ENCODE measurements at places on chromosomes 6 and 20.

GRCh38 chr6:66429210-66429609 lies 722.2 kb upstream of the EYS start:
- no peak for DNase-seq

GRCh38 chr6:165183496-165184140 lies 125.8 kb downstream of the C6orf118 start:
- DNase-seq = no peak

DNA sequence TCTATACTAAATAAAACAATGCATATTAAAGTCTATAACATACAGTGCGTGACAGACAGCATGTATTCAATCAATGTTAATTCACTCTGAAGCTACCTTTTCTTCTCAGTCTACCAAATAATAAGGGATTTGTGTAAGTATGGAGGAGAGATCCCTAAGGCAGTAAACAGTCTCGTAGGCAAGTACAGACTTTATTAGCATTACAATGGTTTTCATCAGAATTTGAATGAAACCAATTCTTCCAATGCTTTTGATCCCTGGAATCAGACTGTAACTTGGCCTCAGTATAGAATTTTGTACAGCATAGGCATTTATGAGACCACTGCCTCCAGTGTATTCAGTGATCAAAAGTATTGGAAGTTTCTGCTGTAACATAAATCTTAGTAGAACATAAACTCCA lies 19.5 kb downstream of the LYRM4 start:
- no peak for DNase-seq

DNA sequence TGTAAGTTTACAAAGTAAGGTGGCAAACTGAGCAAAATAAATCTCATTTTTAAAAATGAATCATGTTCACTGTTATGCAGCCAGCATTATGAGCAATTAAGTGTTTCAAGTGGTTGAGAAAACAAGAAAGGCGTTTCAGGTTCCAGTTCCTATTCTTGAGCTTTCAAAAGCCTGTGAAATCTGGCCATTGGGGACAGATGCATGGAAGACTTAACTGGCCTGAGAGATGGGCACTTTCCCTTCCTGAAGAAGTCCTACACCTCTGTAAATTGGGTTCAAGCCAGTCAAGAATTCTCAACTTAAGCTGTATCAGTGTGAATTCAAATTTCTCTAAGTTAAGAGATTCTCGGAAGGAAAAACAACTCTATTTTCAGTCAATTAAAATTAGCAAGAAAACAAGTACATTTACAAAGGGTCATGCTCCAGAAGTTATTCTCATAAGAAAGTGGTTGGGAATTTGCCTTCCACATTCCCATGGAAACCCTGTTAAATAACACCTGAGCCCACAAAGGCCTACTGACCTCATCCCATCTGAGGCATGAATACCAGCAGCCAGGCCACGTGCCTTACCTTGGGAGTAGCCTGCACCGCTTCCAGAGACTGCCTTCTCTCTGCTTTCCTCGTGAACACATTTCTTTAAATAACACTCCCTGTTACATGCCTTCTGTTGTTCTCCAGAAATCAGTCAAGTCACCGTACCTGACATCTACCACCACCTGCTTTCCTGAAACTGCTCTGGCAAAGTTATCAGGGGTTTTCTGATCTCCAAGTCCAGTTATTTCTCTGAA lies 19.4 kb downstream of the MAP3K5 start:
- no peak for DNase-seq

DNA sequence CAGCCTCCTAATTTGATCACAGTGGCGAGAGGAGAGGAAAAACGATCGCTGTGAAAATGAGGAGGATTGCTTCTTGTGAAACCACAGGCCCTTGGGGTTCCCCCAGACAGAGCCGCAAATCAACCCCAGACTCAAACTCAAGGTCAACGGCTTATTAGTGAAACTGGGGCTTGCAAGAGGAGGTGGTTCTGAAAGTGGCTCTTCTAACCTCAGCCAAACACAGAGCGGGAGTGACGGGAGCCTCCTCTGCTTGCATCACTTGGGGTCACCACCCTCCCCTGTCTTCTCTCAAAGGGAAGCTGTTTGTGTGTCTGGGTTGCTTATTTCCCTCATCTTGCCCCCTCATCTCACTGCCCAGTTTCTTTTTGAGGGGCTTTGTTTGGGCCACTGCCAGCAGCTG lies 28.7 kb downstream of the SAYSD1 start:
- DNase-seq = no peak

- no peak for DNase-seq
Observed at GRCh38 chr20:59779656-59780380, 153.6 kb downstream of the SYCP2 start.

DNA sequence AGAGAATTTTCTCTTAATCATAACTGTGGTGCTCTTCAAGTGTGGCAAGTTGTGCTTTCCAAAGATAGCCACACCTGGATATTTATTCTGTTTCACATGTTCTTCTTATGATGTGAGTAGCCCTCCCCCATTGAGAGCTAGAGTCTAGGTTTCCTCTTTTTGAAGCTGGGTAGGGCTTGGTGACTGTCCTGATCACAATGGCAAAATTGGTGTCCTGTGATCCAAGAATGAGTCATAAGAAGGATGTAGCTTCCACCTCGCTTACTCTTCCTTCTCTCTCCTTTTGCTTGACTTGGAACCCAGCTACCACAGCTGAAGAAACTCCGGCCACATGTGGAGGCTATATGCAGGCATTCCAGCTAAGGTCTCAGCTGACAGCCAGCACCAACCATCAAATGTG lies 7.4 kb upstream of the IGF2R start:
- DNase-seq = no peak

DNA sequence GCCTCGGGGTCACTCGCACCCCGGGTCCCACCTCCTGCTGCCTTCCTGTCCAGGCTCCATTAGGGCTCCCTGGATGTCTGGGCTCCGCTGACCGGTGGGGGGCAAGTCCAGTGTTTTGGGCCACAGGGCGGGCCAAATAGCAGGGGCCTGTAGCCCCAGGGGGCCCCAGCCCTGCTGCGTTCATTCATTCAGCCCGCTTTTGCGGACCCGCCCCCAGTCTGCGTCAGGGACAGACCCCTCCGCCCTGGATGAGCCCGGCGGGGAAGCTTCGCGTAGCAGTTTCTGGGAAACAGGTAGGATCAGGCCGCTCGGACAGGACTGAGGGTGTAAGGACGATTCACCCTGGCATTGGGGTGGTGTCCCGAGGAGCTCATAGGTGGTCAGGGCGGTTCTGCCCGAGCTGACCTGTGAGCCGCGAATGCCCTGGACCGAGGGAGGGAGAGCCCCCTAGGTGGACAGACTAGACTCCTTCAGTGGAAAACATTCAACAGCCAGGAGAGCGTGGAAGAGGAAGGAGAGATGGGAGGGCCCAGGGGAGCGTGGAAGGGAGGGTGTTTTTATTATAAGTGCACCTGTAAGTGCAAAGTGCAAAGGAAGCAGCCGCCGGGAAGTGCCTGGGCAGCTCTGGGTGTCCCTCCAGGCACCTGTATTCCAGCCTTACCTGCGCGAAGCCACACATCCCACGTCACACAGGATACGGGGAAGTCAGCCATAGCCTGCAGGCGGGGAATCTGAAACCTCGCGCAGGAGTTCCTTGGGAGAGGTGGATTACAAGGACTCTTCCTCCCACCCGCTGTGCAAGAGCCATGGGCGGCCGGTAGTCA lies 662 bp downstream of the ENTPD6 start:
- no peak for DNase-seq

DNA sequence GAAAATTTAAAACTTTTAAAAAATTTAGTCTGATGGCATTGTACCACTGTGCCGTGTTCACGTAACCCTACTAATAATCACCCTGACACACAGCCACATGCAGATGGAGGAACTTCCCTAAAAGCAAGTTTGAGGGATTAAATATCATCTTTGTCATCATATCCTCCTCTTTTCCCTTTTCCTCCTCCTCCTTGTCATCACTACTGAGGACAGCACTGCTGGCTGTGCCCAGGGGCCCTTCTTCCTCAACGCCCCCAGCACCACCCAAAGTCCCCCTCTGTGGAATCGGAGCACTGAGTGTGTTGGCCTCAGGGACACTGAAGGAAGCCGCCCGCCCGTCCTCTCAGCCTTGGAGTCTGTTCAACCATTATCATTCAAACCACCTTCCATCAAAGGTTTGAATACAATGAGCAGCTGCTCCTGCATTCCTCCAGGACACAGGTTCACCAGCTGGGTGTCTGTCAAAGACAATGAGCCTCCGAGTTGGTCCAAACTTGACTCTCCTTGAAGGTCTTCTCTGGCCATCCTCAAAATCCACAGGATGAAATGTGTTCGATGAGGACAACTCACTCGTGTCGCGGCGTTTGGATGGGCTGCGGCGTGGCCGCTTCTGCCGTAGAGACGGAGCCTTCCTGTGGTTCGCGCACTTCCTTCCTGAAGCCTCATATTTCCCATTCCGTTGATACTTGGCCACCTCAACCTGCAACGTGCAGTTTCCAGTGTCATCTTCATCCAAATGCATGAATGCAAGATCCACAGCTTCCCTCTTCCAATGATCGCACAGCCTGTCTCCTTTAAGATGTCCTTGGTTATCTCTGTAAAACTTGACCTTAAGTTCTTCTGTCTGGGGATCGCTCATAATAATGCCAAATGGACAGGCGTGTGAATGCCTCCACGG lies 23.3 kb downstream of the NQO2 start:
- DNase-seq = no peak

DNA sequence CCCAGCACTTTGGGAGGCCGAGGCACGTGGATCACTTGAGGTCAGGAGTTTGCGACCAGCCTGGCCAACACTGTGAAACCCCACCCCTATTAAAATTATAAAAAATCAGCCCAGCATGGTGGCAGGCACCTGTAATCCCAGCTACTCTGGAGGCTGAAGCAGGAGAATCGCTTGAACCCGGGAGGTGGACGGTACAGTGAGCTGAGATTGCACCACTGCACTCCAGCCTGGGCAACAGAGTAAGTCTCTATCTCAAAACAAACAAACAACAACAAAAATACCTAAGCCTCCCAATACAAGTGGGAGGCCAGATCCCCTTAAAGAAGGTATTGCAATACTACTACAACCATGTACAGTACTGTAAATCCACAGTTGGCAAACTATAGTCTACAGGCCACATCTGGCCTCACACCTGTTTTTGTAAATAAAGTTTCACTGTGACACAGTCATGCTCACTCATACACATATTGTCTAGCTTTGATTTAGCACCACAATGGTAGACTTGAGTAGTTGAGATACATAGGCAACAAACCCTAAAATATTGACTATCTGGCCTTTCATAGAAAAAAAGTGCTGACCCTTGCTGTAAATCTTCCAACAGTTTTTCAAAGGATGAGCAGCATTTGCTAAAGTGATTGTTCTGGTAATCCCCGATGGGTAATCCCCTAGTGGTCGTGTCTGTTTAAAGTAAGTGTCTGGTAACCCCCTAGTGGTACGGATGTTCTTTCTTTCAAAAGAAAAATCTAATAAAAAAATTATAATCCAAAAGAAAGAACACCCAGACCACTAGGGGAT lies 202.0 kb downstream of the RNGTT start:
- DNase-seq = no peak

GRCh38 chr6:89281779-89282246 lies 33.3 kb downstream of the GABRR2 start:
- DNase-seq = peak; percentile 76

DNA sequence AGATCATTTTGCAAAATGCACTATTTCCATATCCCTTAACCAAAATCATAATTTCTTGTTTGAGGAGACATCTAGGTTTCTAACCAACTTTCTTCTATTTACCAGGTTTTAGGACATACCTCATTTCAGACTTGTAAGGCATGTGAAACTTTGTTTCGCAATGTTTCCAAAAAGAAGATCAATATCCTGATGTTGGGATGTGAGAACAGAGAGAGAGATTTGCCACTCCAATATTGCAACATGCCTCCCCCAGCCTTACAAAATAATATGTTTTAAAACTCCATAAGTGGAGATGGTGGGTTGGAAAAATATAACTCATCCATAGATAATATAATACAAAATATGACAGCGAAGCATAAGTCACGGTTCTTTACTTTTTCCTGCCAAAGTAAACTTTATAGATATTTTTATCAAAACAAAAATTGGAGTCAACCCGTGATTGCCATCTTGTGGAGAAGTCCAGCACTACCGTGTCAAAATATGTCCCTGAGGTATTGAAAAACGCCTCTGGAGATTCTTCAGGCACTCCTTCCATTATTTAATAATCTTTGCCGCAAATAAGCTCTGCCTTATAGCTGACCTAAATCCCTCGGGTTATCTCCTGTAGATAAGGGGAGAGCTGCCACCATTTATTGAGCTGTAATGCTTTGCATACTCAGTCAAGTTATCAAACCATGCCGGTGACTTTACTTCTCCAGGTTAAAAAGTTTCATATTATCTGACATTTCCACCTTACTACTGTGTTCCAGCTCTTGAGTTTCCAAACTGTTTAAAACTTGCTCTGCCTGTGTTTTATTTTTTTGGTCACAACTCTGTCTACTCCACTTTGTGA lies 534.2 kb downstream of the HACE1 start:
- no peak for DNase-seq

DNA sequence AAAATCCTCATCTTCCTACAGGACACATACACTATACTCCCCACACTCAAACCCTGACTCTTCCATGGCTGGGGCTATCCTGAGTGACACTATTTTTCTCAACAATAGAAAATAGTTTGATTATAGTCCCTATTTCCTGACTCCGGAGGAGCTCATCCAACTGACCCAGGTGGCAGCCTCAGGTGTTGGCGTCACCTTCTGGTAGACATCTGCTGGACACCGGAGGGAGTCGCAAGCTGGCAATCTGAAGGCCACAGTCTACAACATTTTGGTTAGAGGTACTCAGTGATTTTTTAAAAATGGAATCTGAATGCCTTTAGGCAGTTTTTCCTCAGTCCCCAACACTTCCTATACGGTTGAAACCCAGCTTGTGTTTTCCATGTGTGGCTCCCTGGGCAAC lies 32.2 kb upstream of the OCSTAMP start:
- no peak for DNase-seq

GRCh38 chr6:152462716-152463115 lies 174.4 kb downstream of the SYNE1 start:
- DNase-seq = no peak

DNA sequence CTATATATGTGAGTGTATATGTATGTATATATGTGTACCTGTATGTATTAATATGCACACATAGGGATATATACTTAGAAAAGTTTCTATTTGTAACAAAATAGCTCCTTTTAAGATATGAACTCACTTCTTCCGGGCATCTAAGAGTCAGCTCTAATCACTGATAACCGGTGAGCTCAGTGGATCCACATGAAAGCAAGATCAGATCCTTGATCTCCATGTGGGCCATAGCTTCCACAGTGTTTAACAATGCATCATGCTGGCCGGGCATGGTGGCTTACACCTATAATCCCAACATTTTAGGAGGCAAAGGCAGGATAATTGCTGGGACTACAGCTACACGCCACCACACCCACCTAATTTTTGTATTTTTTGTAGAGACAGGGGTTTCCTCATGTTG lies 52.6 kb downstream of the ECT2L start:
- DNase-seq = no peak

- DNase-seq = no peak
Observed at GRCh38 chr20:47041396-47041899, 146.8 kb downstream of the EYA2 start.

DNA sequence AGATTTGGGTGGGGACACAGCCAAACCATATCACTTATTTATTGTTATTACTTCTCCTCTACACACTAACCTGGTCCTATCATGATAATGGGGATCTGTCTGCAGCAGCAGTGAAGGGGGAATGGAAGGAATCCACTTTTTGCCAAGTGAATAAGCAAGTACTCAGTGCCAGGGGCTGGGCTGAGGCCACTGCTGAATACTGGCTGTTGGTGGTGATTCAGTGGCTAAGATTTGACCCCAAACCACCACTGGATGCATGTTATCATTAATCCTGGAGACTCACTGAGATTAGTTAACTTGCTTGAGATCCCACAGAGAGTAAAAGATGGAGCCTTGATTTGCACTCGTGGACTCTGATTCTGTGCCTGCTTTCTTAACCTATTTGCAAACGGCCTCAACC lies 127.7 kb downstream of the TSHZ2 start:
- no peak for DNase-seq

GRCh38 chr6:89495961-89496535 lies 63.1 kb downstream of the ANKRD6 start:
- no peak for DNase-seq

All from 8988T (cell line).